K562 (cell line): ENCODE measurements at places on chromosomes 7 and 10. TPM values are rescaled to one million over a fixed set of nuclear protein-coding genes. Genes with fewer than 3 reads are reported as not detected.
A peak's percentile ranks its signal among the peaks of the same experiment; 100 is the strongest.

DNA sequence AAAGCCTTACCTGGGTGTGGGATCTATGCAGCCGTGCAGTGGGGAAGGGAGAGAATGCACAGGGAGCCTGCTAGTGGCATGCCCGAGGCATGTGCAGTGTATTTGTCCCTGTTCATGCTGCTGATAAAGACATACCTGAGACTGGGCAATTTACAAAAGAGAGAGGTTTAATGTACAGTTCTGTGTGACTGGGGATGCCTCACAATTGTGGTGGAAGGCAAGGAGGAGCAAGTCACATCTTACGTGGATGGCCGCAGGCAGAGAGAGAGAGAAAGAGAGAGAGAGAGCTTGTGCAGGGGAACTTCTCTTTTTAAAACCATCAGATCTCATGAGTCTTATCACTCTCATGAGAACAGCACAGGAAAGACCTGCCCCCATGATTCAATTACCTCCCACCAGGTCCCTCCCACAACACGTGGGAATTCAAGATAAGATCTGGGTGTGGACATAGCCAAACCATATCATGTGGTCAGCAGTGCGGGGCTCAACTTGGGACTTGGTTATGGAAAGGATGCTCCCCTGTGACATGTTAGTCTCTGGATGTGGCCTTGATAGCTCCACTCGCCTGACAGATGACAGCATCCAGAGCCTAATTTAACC lies 128.9 kb downstream of the DOCK1 start:
- no peaks in the 10 kb centered on the region for H3K4me1 ChIP-seq
- no peak overlapping the region for H3K4me3 ChIP-seq
- H3K27ac ChIP-seq = no peak overlapping the region
- no peaks in the 10 kb centered on the region for H3K27me3 ChIP-seq

- no peaks in the 10 kb centered on the region for H3K36me3 ChIP-seq
- H3K4me3 ChIP-seq = no peak overlapping the region
- H3K27me3 ChIP-seq = peaks cover 8% of the 10 kb centered on the region; the same call in 2 of the 3 replicates
- H3K27ac ChIP-seq = no peak overlapping the region
- H3K4me1 ChIP-seq = no peaks in the 10 kb centered on the region
- no peak for DNase-seq
Measured at GRCh38 chr7:36601601-36602000, 122.7 kb downstream of the AOAH start.

DNA sequence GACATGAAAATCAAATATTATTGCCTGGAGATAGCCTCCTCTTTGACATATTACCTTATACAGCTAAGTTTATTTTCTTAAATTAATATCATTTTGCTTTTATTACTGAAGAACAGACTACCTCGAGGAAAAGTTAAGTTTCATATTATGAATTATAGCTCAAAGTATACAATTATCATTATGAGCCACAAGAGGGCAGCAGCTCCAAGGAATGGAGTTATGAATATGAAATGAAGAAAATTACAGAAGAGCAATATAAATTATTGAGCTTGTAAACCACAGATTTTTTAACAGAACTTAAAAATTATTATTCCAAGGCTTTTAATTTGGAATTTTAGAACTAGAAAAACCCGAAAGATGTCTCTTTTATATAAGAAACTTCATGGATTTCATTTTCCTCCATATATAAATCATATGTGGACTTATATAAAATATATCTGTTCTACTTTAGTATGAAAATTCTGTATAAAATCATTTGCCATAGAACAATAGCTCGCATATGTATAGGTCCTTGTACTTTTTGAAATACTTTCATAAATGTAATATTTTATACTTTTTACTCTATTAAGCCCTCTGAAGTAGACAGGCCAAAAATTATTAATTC lies 40.1 kb downstream of the IQUB start:
- peak; percentile 52 for DNase-seq
- no peak overlapping the region for H3K4me3 ChIP-seq
- H3K36me3 ChIP-seq = no peaks in the 10 kb centered on the region; the same call in 2 of the 3 replicates
- no peaks in the 10 kb centered on the region for H3K27me3 ChIP-seq
- H3K4me1 ChIP-seq = no peaks in the 10 kb centered on the region; the same call in 1 of the 2 replicates

DNA sequence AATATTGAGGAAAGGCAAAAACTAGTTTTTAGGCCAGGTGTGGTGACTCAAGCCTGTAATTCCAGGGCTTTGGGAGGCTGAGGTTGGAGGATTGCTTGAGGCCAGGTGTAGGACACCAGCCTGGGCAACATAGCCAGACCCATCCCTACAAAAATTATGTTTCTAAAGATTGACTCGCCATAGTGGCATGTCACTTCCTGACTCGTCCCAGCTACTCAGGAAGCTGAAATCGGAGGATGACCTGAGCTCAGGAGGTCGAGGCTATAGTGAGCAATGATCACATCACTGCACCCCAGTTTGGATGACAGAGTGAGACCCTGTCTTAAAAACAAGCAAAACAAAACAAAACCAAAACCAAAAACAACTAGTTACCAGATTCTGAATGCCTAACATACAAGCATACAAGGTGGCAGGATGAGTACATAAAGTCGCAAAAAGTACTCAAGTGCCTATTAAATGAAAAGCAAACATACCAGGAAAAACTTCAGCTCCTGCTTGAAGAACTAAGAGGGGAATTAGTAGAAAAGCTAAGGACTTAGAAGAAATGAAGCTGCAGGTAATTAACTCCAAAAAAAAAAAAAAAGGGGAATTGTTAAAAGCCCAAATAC lies 14.1 kb downstream of the ZNF398 start:
- no peak overlapping the region for H3K27ac ChIP-seq
- no peak for DNase-seq
- no peak overlapping the region for H3K4me3 ChIP-seq
- H3K36me3 ChIP-seq = peaks cover 71% of the 10 kb centered on the region
- H3K27me3 ChIP-seq = no peaks in the 10 kb centered on the region
- H3K4me1 ChIP-seq = no peaks in the 10 kb centered on the region

DNA sequence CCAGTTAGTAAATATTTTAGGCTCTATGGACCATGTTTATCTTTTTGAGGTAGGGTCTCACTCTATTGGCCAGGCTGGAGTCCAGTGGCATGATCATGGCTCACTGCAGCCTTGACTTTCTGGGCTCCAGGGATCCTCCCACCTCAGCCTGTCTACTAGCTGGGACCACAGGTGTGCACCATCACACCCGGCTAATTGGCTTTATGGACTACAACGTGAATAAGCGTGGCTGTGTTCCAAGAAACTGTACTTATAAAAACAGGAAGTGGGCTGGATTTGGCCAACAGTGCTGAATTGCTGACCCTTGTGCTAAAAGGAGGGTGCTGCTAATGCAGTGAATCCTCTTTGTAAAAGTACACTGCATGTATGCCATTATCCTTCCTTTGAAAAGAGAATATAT lies 111.7 kb upstream of the CDK13 start:
- peaks cover 6% of the 10 kb centered on the region; the same call in 1 of the 2 replicates for H3K4me1 ChIP-seq
- no peak overlapping the region for H3K27ac ChIP-seq
- no peaks in the 10 kb centered on the region for H3K36me3 ChIP-seq
- H3K27me3 ChIP-seq = peaks cover 15% of the 10 kb centered on the region; the same call in 1 of the 3 replicates
- no peak overlapping the region for H3K4me3 ChIP-seq
- peak; percentile 22 for DNase-seq

GRCh38 chr10:122468307-122468925 lies 7.1 kb downstream of the HTRA1 start:
- no peaks in the 10 kb centered on the region for H3K4me1 ChIP-seq
- H3K27me3 ChIP-seq = peaks cover 24% of the 10 kb centered on the region
- no peak overlapping the region for H3K27ac ChIP-seq
- no peaks in the 10 kb centered on the region for H3K36me3 ChIP-seq

DNA sequence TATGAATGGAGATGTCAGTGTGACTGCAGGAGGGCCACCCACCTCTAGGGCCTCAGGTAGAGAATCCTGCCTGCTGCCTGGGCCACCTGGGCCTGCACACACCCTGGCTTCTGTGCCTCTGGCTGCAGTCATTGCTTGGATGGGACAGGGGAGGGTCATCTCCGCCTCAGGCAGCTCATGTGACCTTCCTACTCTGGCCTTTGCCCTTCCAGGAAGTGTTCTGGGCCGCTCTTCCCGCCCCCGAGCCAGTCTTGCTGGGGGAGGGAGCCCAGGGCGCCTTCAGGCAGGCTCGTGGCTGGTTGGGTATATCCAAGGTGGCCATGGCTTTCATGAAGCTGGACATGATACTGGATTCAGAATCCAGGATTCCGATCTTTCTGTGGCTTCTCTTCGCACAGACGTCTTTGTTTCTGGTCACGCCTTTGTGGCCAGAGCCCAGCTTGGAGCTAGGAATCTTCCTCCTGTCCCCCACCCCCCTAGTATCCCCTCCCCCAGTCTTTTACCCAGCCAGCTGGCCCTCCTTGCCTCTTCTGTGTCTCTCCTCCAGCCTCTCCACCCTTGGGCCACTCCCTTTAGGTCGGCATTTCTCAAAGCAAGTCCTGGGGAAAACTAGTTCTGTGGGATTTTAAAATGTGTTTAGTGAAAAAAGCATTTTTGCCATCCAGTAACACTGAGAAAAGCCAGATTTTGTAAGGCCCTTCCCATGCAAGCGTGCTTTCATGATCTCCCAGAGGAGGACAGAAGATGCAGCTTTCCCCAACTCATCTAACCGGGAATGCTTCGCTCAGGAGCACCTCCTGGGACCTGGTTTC lies 119.6 kb downstream of the ZMIZ1 start:
- H3K27me3 ChIP-seq = no peaks in the 10 kb centered on the region
- peak overlapping the region; percentile 34; the same call in 1 of the 3 replicates for H3K27ac ChIP-seq
- peaks cover 21% of the 10 kb centered on the region for H3K36me3 ChIP-seq

GRCh38 chr10:92024700-92025099 lies 101.1 kb downstream of the BTAF1 start:
- no peak for DNase-seq
- H3K36me3 ChIP-seq = peaks cover 76% of the 10 kb centered on the region
- no peak overlapping the region for H3K27ac ChIP-seq
- no peak overlapping the region for H3K4me3 ChIP-seq

DNA sequence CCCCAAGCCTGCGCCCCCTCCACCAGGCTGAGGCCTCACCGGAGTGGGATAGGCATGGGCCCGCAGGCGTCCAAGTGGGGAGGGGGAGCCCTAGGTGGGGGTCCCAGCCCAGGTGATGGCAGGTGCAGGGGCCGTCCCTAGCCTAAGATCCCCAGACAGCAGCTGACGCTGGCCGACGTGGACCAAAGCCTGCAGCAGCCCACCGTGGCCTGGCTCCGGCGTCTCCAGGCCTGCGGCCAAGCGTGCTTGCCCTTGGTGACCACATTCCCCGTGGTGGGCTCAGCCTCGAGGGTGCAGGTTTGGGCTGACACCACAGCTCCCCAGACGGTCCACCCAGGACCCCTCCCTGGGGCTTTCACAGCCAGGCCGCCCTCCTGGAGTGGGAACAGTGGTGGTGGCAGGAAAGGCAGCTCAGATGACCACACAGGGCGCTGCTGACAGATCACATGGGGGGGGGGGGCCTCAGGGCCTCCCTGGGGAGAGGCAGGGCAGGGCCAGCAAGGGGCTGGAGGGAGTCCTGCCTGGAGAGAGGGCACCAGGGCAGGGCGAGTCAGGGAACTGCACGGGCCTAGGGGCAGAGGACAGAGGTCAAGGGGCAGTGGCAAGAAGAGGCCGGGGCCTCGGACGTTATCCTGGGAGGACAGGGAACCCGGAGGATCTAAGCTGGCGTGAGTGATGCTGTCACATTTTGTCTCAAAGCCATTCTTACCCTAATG lies 767 bp upstream of the ADAM8 start:
- H3K27ac ChIP-seq = peak overlapping the region; percentile 92
- H3K4me3 ChIP-seq = no peak overlapping the region
- H3K27me3 ChIP-seq = no peaks in the 10 kb centered on the region
- H3K4me1 ChIP-seq = peaks cover 40% of the 10 kb centered on the region

DNA sequence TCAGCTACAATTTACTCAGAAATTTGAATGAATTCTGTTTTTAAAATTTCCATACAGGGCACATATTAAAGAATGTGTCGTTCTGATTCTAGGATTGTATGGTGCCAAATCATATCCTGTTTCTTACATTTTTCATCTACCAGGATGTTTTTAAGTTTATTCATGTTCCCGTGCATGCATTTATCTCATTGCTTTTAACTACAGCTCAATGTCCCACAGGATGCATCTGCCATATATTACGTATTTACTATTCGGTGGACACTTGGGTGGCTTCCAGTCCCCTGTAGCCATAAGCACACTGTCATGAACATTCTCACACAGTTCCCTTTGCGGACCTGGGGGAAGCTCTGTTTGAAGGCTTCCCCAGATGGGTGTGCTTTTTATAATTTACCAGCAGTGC lies 122.3 kb downstream of the CCDC71L start:
- H3K27me3 ChIP-seq = no peaks in the 10 kb centered on the region
- DNase-seq = no peak
- H3K27ac ChIP-seq = no peak overlapping the region
- no peaks in the 10 kb centered on the region; the same call in 1 of the 2 replicates for H3K4me1 ChIP-seq
- H3K36me3 ChIP-seq = no peaks in the 10 kb centered on the region
- H3K4me3 ChIP-seq = no peak overlapping the region

DNA sequence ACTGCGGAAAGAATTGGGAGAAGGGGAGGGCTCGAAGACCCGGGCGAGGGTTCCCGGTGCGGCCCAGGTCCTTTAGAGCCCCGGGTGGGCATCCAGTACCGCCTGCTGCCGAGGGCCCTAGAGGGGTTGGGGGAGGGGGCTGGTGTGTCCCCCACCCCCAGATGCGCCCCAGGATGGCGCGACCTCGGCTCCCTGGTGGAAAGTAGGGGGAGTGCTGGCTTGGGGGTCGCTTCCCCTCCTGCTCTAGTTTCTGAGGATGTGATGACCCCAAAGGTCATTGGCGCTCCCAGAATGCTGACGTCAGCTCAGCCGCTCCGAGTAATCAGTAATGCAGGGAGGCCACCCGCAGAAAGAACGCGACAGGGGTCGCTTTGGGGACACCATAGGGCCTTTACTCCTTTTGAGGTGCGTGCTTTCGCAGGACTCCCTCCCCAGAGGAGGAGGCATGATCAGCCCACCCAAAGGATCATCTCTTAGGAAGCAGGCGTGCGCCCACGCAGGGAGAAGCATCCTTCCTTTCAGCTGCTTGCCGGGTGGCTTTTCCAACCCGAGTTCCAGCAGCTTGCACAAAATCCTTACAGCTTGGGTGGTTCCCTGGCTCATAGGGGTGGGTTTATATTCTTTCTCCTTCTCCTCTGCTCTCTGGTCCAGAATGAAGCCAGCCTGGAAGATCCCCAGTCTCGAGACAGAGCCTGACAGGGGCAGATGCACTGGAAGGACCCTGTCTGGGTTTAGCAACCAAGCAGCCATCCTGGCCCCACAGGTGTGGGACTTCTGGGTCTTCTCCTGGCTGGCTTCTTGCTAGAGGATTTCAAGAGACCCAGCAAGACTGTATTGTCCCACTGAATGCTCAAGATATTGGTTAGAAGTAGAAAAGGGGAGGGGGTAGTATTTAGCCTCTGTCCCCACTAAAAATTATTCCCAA lies 1.3 kb upstream of the PRKAG2 start:
- no peaks in the 10 kb centered on the region; the same call in 2 of the 3 replicates for H3K4me1 ChIP-seq
- no peak overlapping the region for H3K27ac ChIP-seq
- H3K4me3 ChIP-seq = no peak overlapping the region

- H3K36me3 ChIP-seq = no peaks in the 10 kb centered on the region
- H3K4me1 ChIP-seq = no peaks in the 10 kb centered on the region
- no peaks in the 10 kb centered on the region for H3K27me3 ChIP-seq
- DNase-seq = no peak
- H3K4me3 ChIP-seq = no peak overlapping the region
- H3K27ac ChIP-seq = no peak overlapping the region
Measured at GRCh38 chr7:10211016-10211415, 762.7 kb upstream of the PHF14 start.

- no peaks in the 10 kb centered on the region for H3K36me3 ChIP-seq
- no peaks in the 10 kb centered on the region for H3K27me3 ChIP-seq
- no peak for DNase-seq
- H3K4me3 ChIP-seq = no peak overlapping the region
- no peaks in the 10 kb centered on the region for H3K4me1 ChIP-seq
Measured at GRCh38 chr10:73262105-73262730, 9.8 kb upstream of the MRPS16 start.

TMEM213 gene
- polyA plus RNA-seq = not detected in 2 replicates

SPRN gene
- polyA plus RNA-seq = not detected in 2 replicates

CRPPA gene
- 3.4 and 5.1 TPM in 2 replicates for polyA plus RNA-seq

CAV1 gene
- polyA plus RNA-seq = 0.08 and 0.49 TPM in 2 replicates

ZWINT gene
- 188 and 196 TPM in 2 replicates for polyA plus RNA-seq

LIPN gene
- not detected in 2 replicates for polyA plus RNA-seq
